ENCODE measurements at places on chromosomes 3 and 15.

GRCh38 chr15:101086394-101087171, 165.3 kb downstream of the CHSY1 start:
- no peak for DNase-seq

DNA sequence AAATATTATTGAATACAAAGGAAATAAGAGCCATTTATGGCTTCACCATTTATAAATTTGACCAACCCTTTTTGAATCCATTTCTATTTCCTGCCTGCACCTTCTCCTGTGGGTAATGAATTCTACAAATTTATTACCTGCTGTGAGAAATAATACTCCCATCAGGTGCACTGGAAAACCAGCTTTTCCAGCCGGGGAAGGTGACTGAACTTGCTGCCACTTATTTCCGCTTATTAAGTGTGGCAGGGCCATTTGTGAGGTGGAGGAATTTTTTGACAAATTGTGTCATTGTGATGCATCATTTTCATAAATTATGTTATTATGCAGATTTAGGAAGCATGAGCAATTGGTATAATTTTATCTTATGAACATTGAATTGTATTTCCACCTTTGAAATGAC, 151.1 kb downstream of the SQOR start:
- no peak for DNase-seq

GRCh38 chr15:33149919-33150318, 44.6 kb downstream of the FMN1 start:
- DNase-seq: no peak

DNA sequence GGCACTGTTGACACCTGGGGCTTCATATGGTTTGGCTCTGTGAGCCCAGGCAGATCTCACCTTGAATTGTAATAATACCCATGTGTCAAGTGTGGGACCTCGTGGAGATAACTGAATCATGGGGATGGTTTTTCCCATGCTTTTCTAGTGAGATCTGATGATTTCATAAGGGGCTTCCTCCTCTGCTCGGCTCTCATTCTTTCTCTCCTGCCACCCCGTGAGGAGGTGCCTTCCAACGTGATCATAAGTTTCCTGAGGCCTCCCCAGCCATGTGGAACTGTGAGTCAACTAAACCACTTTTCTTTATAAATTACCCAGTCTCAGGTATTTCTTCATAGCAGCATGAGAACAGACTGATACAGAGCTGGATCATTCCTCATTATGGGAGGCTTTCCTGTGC, 655.9 kb upstream of the ADAMTS9 start:
- DNase-seq: no peak

- no peak for DNase-seq
Measured at GRCh38 chr15:83268147-83268546, 16.3 kb downstream of the BNC1 start.

DNA sequence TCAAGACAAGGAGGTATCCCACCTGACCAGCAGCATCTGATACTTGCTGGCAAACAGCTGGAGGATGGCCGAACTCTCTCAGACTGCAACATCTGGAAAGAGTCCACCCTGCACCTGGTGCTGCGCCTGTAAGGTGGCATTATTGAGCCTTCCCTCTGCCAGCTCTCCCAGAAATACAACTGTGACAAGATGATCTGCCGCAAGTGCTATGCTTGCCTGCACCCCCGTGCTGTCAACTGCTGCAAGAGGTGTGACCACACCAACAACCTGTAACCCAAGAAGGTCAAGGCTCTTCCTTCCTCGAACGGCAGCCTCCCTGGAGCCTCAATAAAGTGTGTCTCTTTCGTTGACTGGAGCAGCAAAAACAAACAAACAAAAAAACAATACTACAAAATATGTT, 2.2 kb upstream of the SLC4A7 start:
- peak; percentile 12 for DNase-seq

- no peak for DNase-seq
Measured at GRCh38 chr15:63677778-63678177, 80.6 kb downstream of the FBXL22 start.

DNA sequence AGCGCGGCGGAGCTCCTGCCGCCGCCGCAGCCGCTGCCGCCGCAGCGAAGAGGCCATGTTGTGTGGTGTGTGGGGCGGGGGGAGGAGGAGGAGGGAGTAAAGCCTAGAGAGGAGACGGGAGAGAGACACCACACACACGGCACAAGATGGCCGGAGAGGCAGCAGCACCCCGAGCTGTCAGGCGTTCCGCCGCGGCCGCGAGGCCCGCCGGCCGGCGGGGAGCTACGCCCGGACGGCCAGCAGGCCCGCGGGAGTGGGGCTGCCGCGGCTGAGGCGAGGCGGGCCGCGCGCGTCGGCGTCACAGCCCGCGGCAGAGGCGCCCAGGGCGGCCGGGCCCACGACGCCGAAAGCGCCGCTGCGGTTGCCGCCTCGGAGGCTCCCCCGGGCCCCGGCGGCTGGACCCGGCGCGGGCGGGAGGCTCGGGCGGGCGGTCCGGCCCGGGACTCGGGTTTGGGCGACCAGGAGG, 17.4 kb upstream of the CHD2 start:
- no peak for DNase-seq

DNA sequence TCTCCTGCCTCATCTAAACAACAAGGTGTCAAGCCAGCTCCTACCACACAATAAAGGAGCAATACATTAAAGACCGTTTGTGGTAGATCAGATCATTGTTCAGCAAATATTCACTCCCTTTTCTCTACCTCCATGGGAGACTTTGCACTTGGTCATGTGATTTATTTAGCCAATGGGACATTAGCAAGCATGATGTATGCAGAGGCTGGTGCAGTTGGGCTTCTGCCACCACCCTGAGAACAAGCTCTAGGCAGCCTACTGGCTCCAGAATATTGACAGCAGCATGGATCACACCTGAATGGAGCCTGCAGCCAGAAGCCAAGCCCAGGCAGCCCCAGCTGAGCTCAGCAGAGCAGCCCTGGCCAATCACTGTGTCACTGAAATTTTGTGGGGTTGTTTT, 99.4 kb upstream of the UBE2E2 start:
- no peak for DNase-seq

DNA sequence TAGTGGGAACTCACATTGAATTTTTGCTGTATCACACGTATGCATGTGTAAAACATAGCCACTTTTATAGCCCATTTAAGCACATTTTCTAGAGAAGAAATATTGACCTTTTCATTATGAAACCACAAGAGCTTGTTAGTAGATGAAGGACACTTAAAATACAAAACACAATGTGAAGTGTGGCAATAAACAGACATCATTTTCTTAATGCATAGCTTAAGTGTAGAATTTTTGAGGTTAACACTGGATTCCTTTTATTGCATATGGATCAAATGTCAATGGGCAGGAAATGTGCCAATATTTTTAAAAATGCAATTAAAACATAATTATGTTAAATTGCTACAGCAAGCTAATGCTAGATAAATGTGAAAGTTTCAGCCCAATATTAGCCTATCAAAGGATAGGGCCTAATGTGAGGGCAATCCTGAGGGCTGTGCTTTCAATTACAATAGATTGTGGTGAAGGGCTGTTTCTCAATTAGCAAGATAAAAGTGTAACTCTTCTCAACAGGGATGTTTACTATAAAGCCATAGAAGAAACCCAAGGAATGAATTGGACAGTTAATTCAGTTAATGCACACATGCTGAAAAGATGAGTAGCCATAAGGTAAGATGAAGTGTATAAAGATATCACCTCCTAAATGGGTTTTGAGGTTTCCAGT, 489.0 kb upstream of the CDIN1 start:
- DNase-seq: no peak

DNA sequence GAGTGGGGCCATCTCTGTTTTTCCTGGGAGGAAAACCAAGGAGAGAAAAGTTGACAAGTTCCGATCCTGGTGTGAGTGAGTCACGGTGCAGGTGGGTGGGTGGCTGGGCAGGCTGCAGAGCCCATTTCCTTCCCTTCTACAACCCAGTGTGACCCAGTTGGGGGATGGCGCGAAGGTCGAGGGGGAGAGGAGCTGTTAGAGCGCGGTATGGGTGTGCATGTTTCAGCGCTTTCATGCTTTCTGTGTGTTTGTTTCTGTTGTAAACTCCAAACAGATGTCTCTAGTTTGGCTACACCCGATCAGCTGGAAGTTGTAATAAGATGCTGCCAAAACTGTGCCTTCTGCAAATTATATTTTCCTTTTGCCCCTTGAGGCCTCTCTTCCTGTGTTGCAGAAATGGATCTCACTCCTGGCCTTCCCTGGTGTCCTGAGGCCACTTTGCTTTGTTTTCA, 3.8 kb downstream of the FAM43A start:
- DNase-seq: no peak

DNA sequence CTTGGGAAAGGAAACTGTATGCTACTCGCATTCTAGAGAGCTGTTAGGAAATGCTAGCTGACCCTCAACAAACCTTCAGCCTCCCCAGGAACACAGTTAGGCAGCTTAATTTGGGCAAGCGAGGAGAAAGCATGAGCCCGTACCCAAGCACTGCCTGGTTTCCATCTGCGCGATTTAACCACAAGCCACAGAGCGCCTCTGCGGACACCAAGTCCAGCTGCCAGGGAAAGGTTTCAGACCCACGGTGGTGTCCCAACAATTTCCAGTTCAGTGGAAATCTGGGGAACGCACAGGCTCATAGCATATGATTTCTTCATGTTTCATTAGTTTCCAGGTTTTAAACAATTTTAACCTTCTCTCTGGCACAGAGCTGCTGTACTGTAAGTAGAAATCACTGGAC, 617.6 kb downstream of the FHIT start:
- no peak for DNase-seq

DNA sequence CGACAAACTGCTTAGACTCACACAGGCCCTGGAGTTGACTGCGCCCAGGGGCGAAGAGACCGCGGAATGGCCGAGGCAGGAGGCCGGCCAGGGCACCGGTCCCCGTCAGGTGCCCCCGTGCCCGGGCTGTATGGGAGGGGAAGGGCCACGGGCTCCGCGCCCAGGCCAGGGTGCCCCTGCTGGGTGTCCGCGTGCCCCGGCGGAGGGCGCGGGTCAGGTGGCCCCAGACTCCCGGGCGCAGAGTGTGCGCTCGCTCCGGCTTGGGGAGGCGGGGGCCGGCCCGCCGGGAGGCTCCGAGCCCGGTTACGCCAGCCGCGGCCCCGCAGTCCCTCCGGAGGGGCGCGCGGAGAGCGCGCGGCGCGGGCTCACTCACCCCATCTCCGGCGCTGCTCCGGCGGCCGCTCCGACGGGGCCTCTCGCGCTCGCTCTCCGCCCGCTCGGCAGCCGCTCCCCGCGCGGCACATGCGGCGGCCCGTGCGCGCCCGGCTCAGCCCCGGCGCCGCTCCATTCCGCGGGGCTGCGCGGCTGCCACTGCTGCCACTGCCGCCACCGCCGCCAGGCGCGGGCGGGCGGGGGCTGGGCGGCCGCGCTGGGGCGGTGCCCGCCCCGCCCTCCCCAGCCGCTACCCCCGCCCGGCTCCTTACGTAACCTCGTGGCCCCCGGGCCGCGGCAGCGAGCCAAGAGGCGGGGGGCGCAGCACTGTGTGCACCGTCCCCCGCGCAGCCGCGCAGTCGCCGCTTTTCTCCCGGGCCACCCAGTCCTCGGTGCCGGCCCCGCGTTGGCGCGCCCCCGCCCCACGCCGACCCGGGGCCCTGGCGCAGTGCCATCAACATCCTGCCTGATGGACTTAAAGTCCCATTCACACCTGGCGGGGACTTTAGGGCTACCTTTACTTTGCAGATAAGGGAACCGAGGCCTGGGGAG, at the start of gene HOMER2:
Gene HOMER2 (minus strand): TSS at position 563 of the 924 bp plus-strand sequence. CDS start 185 bp downstream, at position 378.
- DNase-seq: peak; percentile 25

- DNase-seq: no peak
Measured at GRCh38 chr3:40912461-40912860, 286.8 kb upstream of the CTNNB1 start.
